ENCODE measurements at places on chromosomes 5 and 9.

DNA sequence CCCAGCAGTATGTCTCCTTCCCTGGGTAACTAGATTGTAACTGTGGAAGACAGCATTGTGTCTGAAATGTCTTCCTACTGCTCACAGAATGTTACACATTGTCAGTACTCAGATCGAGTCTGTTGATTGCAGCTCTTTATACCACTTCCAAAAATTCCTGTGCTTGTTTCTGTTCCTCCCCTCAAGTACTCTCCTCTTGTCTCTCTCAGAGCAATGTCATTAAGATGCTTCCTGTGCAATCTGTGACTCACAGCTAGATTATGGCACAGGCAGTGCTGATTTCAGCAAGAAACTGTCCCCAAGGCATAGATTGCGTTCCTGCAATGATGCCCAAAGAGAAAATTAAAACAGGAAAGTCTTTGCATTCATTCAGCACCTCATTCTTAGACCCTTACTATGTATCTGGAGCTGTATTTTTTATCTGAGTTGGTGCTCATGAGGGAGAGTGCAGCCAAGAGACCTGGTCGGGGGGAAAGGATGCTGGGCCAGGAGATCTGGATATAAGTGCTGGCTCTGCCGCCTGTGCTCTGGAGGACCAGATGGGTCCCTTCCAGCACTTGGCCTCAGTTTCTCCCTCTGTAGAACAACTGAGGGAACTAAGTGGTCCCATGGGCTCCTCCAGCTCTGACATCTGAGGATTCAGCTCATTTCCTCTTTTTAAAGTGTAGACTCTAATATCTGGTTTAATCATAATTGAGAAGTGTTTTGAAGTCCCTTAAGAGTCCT, 40.8 kb upstream of the GNPDA1 start:
- DNase-seq, result no peak

GRCh38 chr9:125750627-125751011, 3.4 kb downstream of the PBX3 start:
- DNase-seq, result no peak

DNA sequence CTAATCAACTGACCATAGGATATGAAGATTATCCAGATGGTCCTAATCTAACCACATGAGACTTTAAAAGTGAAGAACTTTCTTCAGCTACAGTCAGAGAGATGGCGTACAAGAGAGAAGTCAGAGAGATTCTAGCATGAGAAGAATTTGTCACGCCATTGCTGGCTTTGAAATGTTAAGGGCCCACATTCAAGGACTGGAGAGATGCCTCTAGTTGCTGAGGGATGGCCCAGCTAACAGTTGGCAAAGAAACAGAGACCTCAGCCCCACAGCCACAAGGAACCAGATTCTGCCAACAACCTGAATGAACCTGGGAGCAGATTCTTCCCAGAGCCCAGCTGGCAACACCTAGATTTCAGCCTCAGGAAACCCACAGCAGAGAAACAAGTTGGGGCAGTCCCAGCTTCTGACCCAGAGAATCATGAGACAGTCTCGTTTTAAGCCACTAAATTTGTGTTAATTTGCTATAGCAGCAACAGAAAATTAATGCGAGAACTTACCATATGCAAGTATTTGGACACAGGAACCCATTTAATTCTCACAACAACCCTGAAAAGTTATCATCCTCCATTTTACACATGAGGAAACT, 132.0 kb downstream of the MLLT3 start:
- DNase-seq, result no peak

- DNase-seq, result no peak
Observed at GRCh38 chr5:94461131-94461530, 157.3 kb downstream of the KIAA0825 start.

- no peak for DNase-seq
Observed at GRCh38 chr9:133564451-133565116, 30.1 kb downstream of the ADAMTSL2 start.

DNA sequence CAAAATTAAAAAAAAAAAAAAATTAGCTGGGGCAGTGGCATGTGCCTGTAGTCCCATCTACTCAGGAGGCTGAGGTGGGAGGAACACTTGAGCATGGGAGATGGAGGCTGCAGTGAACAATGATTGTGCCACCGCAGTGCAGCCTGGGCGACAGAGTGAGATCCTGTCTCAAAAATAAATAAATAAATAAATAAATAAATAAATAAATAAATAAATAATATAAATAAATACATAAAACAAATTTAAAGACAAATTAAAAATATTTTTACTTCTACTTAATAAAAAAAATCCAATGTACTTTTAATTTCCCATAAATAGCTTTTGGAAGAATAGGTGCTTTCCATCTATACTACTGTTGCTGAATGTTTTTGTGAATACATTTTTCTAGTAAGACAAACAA, 598.4 kb upstream of the EDIL3 start:
- DNase-seq, result no peak

Data from stimulated activated CD4-positive, alpha-beta T cell treated with anti-CD3 and anti-CD28 coated beads, Interleukin-2, amount 100 ng/mL, for 24 hours (primary cell).